ENCODE measurements at places on chromosomes 4 and X.
A peak's percentile ranks its signal among the peaks of the same experiment; 100 is the strongest.

DNA sequence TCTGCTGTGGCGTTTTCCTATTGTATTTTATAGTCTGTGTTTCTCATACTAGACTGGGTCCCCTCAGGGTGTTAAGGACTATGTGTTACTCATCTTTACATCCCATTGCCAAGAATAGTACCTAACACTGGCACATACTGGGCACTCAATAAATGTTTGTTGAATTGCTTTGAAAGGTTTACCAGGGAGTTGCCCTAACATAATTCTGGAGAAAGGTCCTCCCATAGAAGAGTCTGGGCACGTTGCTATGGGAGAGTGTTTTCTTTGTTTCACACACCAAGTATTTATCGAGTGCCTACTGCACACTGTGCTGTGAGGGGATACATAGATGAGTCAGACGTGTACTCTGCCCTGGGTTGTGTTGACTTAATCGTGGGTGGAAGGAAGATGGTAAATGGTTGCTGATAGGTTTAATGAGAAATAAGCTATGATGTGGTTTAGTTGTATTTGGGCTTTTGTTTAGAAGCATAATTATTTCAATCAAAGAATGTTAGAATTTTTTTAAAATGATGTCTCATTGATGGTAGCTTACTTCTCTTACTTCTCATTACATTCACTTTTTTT lies 42.9 kb downstream of the AFF1 start:
- DNase-seq: no peak

GRCh38 chr4:79210636-79211049 lies 115.2 kb downstream of the NAA11 start:
- no peak for DNase-seq

GRCh38 chr4:120218981-120219380 lies 152.3 kb upstream of the MAD2L1 start:
- no peak for DNase-seq

DNA sequence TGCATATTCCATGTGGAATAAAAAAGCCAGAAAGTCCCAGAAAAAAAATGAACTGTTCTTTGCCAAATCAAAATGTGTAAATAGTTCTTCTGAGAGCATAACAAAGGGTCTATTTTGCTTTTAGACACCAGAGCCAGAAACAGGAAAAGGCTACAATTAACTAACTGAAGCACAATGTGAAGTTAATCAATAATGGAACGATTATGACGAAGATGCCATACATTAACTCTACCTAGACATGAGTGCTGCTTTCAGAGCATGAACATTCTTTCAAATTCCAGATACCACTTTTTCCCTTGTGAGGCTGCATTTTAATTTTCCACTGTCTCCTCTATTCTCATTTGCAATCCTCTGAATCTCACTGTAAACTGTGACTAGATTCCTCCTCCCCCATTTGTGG lies 48.7 kb upstream of the PHOX2B start:
- no peak for DNase-seq

DNA sequence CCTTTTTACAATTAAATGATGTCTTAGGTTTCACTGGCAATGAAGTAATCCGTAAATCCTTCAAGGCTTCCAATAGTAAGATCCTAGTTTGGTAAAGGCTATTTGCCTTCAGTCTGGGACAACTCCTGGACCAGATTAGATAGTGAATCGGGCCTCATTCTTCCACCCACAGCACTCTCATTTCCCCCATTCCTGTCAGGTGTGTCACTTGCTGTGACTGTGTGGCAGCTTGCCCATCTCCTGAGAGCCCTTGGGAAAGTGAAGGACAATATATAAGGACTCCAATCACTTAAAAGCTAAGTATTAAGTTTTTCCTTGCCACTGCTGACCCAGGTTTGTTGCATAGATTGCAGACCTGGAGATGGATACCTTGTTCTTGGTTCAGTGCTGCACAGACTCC lies 3.3 kb upstream of the GASK1B start:
- no peak for DNase-seq

DNA sequence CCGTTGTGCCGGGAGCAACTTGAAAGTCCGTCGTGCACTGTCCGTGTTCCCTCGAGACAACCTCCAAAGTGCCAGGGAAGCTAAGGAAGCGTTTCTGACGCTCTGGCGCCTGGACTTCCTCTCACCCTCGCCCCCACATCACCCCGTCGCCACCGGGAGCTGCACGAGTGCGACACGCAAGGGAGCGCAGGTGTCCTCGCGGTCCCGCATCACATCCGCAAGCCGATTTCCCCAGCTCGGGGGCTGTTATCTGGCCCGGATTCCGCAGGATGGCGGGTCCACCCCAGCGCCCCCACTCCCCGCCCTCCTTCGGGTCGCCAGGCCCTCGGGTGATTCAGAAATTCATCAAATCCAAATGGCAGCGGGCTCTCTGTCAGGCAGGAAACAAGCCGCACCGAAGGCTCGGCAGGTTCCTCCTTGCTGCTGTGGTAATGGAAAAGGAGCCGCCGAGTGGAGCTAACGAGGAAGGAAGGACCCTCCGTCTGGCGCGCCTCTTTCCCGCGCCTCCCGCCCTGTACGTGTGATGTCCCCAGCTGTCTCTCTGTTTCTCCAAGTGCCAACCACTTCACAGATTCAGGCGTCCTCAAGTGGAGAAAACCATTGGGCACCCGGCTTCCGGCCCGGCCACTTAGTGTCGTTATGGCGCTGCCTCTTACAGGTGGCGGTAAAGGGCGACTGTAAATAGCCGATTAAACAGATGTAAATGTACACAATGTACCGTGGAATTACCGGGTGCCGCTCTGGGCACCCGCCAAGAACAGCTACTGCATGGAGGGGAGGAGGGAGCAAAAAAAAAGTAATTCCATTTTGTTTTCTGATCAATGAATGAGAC lies 921 bp upstream of the SETD7 start:
- peak; percentile 34 for DNase-seq

DNA sequence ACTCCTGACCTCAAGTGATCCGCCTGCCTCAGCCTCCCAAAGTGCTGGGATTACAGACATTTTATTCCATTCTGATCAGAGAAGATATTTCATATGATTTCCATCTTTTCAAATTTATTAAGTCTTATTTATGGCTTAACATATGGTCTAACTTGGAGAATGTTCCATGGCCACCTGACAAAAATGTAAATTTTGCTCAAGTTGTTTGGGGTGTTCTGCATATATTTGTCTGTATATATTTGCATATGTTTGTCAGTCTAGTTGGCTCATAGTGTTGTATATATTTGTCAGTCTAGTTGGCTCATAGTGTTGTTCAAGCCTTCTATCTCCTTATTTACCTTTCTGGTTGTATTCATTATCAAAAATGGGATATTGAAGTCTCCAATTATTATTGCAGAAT lies 16.2 kb upstream of the ATRX start:
- DNase-seq: no peak
